ENCODE measurements at places on chromosomes 5 and 9.

GRCh38 chr9:124017051-124017928 lies 5.7 kb downstream of the LHX2 start:
- no peak for DNase-seq

DNA sequence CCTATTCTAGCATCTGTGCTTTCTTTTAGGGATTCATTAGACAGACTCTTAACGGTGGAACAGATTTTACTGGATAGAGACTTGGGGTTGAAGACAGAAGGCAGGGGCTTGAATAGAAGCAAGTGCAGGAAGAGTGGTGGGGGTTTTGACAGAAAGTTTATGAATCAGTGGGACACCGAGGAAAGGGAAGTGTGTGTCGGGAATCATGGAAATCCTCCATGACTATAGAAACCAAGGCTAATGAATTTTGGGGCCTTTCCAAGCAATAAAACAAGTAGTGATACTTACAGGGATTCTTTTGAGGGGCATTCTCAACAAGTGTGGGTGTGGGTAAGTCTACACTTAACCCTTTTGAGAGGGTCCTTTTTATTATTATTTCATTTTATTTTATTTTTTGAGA lies 12.8 kb downstream of the BASP1 start:
- DNase-seq, result no peak

DNA sequence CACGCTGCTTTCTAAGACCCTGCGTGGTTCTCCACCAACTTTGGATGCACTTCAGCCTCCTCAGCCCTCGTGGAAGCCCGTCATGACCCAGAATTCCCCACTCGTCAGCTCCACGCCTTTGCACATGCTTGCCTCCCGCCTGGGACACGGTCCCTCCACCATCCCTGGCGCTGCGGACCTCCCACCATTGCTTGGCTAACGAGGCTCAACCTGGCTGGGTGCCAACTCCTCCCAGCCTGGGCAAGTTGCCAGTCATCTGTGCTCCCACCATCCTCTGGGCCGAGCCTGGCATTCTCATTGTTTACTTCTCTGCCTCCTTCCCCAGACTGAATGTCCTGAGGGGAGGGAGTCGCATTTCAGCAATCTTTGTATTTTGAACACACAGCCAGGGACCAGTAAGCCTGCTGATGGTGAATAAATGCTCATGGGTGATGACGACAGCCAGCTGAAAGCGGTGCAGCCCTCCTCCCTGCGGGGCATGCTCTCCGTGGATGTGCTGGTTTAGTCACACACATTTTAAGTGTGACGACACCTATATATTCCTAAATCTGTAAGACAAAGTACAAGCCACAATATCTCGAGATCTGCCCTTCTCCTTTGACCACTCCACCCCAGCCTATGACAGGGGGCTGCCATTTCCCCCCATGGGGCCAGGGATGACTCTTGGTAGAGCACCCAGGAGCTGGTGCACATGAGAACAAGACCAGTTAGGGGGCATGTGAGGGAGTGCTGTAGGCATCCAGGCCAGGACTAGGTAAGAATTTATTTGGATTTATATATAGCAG lies 37.6 kb downstream of the ANKRD33B start:
- DNase-seq, result peak; percentile 62

- no peak for DNase-seq
Measured at GRCh38 chr9:74512416-74512815, 15.3 kb downstream of the RORB start.

DNA sequence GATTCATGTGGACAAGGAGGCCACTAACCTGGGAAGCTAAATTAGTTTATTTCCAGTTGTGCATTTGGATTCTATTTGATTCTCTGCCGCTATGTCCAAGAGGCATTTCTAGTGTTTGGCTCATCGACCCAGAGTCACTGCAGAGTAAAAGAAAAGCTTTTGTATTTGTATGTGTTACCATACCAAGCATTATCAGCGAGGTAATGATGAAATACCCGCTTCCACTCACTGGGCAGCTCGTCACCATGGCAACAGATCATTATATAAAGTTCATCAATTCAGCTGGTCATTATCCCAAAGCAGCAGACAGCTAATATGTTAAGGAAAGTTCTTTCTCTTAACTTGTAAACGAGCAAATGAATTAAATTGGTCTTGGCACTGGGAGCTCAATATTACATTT lies 380.3 kb downstream of the SEMA5A start:
- no peak for DNase-seq

- no peak for DNase-seq
Measured at GRCh38 chr5:78543916-78544315, 104.7 kb downstream of the LHFPL2 start.

GRCh38 chr5:139014726-139015125 lies 139.6 kb upstream of the LRRTM2 start:
- DNase-seq, result no peak

DNA sequence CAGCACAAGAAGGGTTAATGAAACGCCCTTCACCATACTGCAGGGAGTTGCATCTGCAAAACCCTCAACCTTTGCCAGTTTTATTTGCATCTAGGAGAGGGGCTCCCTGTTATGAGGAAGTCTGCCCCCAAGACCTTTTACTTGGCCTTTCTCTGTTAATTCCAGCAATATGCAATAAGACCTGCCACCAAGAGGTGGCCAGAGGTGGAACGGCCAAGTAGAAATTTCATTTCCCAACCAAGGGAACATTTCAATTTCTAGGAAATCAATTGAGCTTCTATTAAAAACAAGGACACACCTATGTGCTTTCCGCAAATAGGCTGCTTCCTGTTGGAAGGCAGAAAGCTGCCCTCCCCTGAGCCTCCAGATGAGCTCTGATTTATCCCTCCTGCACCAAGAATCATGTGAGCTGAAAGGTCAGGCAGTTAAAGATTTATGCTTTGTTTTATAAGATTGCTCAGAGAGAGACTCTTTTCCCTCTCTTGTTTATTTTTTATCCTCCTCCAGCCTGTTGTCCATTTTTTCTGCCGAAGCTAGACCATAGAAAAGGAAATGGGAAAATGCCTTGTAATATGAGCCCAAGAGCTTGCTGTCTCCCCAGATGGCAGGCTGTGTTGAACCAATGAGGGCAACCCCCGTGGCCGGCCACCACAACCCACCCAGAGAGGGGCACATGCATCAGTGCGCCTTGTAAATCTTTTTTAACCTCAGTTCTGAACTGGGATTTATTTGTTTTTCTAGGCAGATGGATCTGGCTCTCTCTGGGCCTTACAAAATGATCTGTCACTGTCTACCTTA lies 572.8 kb downstream of the TLE1 start:
- no peak for DNase-seq

GRCh38 chr5:140090251-140090650 lies 23.7 kb upstream of the PURA start:
- DNase-seq, result no peak

DNA sequence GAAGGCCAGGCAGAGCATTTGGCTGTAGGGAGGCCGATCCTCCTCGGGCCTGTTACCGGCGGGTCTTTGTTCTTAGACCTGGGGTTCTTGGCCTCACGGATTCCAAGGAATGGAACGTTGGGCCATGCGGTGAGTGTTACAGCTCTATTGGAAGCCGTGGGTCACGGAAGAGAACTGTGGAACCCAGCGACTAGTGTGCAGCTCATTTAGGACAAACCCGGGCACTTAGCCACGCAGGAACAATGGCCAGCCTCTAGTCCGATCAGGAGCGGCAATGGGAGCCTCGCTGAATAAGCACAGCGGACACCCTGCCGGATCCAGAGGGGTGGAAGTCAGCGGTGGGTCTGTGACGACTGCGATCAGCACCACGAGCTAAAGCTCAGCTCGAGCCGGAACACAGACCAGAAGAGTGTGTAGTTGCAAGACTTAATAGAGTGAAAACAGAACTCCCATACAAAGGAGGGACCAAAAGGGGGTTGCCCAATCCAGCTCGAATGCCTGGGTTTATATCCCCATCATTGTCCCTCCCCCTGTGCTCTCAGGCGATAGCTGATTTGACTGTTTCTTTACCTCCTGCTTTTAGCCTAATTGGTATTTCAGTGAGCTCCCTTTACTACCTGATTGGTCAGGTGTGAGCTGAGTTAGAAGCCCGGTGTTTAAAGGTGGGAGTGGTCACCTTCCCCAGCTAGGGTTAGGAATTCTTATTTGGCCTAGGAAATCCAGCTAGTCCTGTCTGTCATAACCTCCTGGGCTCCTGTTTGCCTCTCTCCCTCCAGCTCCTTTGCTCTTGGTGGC lies 53.7 kb upstream of the RPL26L1 start:
- no peak for DNase-seq

DNA sequence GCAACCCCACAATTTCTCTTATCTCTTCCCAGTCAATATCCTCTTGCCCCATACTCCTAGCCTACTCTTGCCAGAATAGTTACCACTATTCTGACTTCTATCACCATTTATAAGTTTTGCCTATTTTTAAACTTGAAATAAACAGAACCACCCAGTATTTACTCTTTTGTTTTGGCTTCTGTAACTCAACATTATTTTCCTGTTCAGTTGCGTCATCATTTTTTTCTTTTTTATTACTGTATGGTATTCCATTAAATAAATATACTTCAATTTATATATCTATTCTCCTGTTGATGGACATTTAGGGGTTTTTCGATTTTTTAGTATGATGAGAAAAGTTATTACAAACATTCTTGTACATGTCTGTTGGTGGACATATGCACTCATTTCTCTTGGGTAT lies 62.6 kb upstream of the ERBIN start:
- no peak for DNase-seq

- no peak for DNase-seq
Measured at GRCh38 chr5:139245637-139246339, 47.6 kb upstream of the SIL1 start.

- no peak for DNase-seq
Measured at GRCh38 chr9:136111910-136112309, 6.8 kb downstream of the TMEM250 start.

- peak; percentile 8 for DNase-seq
Measured at GRCh38 chr9:119453490-119453911, 84.3 kb upstream of the BRINP1 start.

GRCh38 chr5:132205385-132206125 lies 22.1 kb downstream of the P4HA2 start:
- DNase-seq, result no peak

GRCh38 chr9:33164138-33164809 lies 2.9 kb downstream of the B4GALT1 start:
- no peak for DNase-seq

DNA sequence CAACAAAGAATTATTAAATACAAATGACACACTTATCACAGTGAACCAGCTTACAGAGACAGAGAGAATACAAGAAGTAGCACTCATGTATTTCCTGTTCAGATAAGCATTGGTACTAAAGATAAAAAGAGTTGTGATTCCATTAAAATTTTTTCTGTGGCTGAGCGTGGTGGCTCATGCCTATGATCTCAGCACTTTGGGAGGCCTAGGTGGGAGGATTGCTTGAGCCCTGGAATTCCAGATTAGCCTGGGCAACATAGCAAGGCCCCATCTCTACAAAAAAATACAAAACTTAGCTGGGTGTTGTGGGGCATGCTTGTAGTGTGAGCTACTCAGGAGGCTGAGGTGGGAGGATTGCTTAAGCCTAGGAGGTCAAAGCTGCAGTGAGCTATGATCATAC lies 32.9 kb downstream of the FCHO2 start:
- no peak for DNase-seq

GRCh38 chr5:174777111-174777510 lies 52.7 kb downstream of the MSX2 start:
- DNase-seq, result no peak

GRCh38 chr9:16715404-16715803 lies 155.1 kb downstream of the BNC2 start:
- DNase-seq, result peak; percentile 85

DNA sequence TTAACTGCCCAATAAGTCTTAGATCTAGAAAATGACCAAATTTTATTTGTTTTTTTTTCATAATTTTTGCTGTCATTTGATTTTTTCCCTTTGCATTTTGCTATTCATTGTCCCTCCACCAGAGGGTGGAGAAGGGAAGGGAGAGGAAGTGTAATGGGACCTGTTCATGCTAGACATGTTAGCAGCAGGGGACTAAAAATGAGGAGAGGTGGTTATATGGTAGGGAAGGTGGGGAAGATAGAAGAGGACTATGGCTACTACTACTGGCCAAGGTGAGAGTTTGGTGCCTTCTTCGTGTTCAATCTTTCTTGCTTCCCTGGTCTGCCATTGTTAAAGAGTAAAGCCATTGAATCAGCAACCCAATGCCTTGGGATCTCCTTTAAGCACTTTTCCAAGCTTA lies 6.4 kb downstream of the GRIA1 start:
- no peak for DNase-seq

GRCh38 chr5:113581388-113581787 lies 67.9 kb downstream of the YTHDC2 start:
- DNase-seq, result no peak

GRCh38 chr9:34547960-34548611 lies 25.3 kb upstream of the ENHO start:
- DNase-seq, result peak; percentile 33

- DNase-seq, result no peak
Measured at GRCh38 chr9:108479989-108480652, 375.7 kb downstream of the ACTL7B start.

GRCh38 chr9:15249042-15249818 lies 57.8 kb downstream of the TTC39B start:
- DNase-seq, result peak; percentile 47

GRCh38 chr5:83856881-83857280 lies 136.2 kb upstream of the HAPLN1 start:
- DNase-seq, result no peak

DNA sequence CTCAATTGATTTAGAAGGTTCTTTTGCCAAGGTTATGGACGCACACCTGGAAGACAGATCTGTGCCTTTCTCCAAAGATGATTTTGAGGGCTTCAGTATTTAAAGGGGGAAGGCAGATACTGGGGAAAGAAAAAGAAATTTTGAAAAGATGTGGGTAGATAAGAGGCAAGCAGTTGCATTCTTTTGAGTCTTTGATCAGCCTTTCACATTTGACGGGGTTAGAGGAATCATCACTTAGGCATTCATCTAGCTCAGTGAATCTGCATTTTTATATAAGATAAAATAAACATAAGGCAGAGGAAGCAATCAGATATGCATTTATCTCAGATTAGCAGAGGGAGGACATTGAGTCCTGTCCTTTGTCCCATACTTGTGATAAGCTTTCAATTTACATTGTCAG lies 243.4 kb upstream of the RAI14 start:
- DNase-seq, result peak; percentile 26

GRCh38 chr9:1456301-1457024 lies 406.3 kb downstream of the DMRT2 start:
- no peak for DNase-seq

DNA sequence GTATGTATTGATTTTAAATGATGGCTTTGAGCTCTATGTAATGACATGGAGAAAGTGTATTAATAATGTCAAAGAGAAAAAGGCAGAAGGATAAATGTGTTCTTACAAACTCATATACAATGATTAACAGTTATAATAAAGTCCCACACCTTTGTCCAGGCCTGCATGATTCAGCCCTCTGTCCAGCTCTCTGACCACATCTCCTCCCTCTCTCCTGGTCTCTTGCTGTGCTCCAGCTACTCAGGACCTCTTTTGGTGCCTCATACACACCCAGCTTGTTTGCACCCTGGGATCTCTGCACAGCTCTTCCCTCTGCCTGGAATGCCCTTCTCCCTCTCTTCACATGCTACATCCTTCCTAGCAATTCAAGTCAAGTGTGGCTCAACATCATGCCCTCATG lies 37.5 kb upstream of the DMRT1 start:
- DNase-seq, result no peak

Data from fibroblast of skin of left quadriceps (primary cell).